Activated CD4-positive, alpha-beta T cell treated with anti-CD3 and anti-CD28 coated beads, Interleukin-2, amount 50 U/mL, for 1 hour (primary cell): ENCODE measurements at places on chromosomes 12 and 14.

GRCh38 chr14:101083564-101084435 is 180.3 kb upstream of the RTL1 start:
- DNase-seq: no peak

- DNase-seq: no peak
These were observed 231.1 kb downstream of the CACNA1C start for GRCh38 chr12:2283916-2284315.

GRCh38 chr14:56814969-56815700 is 4.9 kb upstream of the OTX2 start:
- DNase-seq: no peak

DNA sequence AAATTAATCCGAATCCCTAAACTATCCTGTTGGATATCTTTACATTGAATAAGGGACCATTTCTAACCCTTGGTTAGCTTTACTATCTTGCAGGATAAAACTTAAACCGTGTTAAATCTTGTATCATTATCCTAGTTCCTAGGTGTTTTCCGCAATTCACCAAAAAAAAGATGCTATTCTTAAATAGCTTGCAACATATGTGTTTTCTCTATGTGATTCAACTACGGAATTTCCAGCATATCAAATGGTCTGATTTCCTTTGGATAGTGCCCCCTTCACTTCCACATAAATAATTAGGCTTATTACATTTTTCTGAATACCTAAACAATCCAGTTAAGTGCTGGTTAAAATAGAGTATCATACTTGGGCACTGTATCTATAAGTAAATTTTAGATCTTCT is 130.3 kb downstream of the ITPR2 start:
- no peak for DNase-seq

DNA sequence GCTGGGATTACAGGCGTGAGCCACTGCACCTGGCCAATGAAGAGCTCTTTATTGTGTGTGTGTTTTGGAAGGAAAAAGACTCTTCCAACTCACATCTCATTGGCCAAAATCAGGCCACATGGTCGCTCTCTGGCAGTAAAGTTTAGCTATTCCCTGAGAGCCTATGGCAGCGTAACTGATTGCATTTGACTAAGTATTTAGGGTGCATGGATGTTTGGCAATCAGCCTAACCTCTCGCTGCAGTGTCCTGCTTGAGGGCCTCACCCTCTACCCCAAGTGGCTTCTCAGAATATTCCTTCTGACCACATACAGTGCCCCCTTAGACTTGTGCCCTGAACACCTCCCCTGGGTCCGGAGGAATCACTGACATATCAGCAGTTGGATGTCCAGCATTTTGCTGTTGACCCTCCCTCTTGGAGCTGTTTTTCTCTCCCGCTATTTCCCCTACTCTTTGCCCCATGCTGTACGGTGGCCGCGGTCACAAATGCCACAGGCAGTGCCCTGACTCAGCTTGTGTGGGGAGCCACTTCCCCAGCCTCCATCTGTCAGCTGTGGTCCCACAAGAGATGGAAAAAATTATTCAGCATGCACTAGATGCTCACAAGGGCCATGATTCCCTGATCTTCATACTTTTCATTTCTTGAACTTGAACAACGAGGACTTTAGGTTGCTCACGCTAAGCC is 9.5 kb downstream of the PHETA1 start:
- DNase-seq: no peak

- DNase-seq: peak; percentile 36
These were observed 64.1 kb downstream of the NELL2 start for GRCh38 chr12:44812062-44812461.

DNA sequence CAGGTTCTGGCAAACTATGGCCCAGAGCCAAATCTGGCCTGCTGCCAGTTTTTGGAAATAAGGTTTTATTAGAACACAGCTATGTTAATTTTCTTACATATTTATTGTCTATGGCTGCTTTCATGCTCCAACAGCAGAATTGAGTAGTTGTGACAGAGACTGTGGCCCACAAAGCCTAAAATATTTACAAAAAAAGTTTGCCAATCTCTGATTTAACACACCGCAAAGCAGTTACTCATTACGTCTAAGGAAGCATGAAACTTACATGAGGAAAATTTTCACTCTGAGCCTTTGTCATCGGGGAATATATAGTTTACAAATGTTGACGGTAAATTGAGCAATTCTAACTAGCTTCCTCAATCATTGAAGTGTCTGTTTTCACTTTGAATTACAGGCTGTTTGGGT is 96.5 kb downstream of the UNC79 start:
- DNase-seq: no peak

- DNase-seq: no peak
These were observed 145.0 kb upstream of the PKP2 start for GRCh38 chr12:33041562-33041961.

DNA sequence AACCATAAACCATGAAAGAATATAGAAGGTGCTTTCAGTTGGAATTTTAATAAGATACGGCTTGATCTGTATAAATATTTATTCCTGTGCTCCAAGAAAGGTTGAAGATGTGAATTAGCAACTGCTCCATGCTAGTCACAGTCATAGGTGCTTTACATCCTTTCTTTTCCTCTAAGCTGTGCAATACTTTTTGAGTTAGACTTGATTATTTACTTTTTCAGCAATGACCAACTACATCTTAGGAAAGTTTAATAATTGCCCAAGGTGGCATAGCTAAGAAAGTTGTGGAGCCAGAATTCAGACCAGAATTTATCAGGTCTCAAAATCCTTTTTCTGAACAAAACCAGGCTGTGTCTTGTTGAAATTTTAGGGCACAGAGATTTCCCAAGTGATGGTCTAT is 13.7 kb downstream of the TRHDE start:
- no peak for DNase-seq

- no peak for DNase-seq
These were observed 5.9 kb downstream of the C12orf75 start for GRCh38 chr12:105336411-105336810.
